ENCODE measurements at places on chromosomes 3 and 15.

DNA sequence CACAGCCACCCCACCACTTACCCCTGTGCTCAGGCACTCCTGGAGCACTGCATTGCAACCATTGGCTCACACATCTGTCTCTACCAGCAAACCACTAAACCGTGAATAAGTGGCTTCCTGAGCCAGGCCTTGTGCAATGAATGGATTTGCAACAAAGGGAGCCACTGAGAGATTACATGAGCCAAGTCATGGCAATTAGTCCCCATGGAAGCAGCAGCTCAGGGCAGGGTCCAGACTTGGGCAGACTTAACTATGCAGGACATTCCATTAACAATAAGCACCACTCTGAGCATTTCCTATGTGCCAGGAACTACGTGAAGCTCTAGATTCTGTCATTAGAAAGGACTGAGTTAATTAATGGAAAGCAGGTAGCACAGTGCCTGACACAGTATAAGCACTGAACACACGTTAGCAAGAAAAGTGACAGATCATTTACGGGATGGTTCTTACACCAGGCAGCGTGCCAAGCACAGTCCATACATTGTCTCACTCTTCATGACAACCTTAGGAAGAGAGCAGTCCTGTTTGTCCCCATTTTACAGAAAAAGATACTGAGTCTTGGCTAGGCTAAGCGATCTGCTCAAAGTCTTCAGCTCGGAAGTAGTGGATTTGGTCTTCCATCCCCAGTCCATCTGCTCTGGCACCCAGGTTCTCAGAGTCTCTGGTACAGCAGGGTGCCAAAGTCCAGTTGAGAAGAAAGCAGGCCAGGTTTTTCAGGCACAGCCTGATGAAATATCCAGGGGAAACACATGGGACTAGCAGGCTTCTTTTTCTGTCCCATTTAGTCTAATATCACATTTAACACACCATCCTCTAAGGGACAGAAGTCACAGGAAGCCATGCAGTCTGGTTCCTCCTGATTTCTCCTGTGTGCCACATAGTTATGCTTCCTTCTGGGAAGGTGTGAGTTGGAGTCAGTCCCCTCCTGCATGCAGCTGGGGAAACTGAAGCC, 44.1 kb downstream of the LIPC start:
- no peak for DNase-seq

DNA sequence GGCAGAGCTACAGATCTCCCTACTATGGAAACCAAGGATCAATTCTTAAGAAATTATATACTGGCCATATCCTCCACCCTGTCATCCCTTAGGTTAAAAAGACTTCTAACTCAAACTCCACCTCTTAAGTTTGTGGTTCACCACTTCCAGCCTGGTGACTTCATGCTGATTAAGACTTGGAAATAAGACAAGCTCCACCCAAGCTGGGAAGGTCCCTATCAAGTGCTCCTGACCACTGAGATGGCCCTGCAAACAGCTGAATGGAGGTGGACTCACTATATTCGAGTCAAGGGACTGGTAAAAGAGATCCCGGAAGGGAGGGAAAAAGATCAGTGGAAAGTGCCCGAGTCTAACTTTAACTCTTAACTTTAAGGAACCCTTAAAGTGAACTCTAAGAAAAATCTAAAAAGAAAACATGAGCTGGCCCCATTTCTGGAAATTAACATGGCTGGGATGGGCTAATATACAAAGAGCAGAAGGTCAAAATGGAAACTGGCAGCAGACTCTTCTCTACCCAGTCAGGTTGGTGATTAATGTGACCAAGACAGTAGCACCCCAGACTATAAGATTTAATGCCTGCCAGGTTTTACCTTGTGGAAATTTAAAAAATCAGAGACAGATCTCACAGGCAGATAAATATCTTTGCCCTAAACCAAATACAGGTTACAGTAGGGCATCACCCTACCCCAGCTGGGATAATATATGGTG, 43.9 kb downstream of the PPCDC start:
- DNase-seq, result no peak

- DNase-seq, result no peak
These were observed 19.5 kb upstream of the FANCD2 start for GRCh38 chr3:10006762-10007090.

- DNase-seq, result no peak
These were observed 93.9 kb downstream of the PLOD2 start for GRCh38 chr3:146067048-146067447.

DNA sequence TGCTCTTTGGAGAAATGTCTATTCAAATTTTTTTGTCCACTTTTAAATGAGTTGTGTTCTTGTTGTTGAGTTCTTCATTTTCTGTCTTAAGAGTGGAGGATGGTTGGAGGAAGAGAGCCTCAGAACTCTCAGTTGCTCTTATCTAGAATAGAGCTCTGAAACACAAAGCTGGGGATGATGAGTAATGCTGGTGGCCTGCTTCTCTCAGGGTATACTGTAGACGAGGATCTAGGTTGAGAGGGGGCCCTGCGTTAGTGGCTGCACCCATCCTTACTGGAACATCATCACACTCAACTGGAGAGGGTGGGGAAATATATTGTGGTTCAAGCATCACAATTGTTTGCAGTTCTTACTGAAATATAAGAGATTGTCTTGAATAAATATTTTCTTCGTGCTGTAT, 1.8 kb downstream of the SPTSSB start:
- DNase-seq, result no peak

DNA sequence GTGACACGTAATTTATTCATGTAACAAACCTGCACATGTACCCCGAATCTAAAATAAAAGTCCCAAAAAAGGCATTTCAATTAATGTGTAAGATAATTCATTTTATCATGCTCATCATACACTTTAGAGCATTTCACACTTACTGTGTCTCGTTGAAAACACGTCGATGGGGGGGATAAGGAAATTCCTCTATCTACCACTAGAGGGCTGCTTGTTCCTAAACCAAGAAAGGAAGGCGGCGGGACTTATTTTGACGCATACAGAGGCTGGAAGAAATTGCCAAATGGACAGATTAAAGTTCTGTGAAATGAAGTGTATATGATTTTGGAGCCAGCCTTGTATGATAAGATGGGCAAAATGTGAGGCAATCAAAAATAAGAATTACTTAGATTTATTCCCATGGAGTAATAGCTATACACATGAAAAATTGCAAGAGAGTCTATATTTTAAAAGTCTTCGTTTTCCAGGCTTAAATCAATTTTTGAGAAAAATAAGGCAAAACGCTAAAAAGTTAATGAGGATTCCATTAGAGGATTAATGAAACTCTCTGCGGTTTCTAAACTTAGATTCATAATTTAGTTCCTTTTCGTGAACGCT, 346.8 kb downstream of the CNTN3 start:
- DNase-seq, result peak; percentile 15

DNA sequence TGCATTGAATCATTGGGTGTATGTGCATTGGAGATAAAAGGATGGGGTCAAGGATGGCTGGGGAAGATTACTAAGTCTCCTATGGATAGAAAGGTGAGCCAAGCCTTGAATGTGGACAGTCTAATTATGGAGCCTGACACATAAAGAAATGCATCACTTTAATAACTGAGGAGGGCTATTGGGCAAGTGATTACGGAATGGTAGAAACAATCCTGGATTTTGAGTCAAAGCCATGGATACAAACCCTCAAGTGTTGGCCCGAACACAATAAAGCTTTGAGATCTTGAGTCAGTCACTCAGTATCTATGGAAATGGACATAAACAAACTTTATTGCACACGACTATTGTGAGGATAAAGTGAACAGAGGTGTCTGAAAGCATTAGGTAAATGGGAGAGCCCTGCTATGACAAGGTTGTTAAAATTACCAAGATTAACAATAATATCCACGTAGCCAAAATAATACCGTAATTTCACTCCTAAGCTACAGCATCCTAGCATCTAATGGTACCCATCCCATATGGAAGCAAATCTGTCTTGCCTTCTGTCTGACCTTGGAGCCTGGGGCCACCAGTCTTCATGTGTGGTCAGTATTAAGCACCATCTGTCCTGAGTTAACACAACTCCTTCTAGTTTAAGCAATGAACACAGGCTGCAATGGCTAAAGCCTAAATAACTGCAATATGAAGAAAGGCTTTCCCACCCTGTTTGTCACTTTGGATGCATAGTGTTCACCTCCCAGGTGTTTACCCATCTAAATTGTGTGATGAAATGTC, 136.9 kb upstream of the PRICKLE2 start:
- DNase-seq, result no peak
